ENCODE measurements at places on chromosomes 5 and 9. TPM values are rescaled to one million over a fixed set of nuclear protein-coding genes. Genes with fewer than 3 reads are reported as not detected.
A peak's percentile ranks its signal among the peaks of the same experiment; 100 is the strongest.

SPINK1 gene
- total RNA-seq: not detected

FBLL1 gene
- not detected for total RNA-seq

DDX4 gene
- total RNA-seq: not detected

DNA sequence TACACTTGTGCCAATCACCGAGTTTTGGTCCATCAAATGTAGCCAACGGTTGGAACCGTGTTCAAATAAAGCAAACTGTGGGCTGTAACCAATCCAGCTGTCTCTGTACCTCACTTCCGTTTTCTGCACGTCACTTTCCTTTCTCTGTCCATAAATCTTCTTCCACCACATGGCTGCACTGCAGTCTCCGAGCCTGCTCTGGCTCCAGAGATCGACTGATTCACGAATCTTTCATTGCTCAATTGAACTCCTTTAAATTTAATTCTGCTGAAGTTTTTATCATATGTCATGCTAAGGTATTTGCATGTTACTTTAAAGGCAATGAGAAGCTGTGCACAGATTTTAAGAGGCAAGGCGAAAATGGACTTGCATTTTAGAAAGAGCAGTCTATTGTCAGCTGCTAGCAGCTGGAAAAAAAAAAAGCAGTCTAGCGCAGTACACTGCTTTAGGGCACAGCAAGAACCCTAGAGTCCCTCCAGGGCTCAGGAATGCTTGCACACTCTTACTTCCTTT, 13.2 kb downstream of the TTC39B start:
- H3K36me3 ChIP-seq: peaks cover 51% of the 10 kb centered on the region
- H3K4me1 ChIP-seq: peaks cover 64% of the 10 kb centered on the region
- H3K27me3 ChIP-seq: no peaks in the 10 kb centered on the region
- peak overlapping the region; percentile 95 for H3K27ac ChIP-seq
- H3K4me3 ChIP-seq: peak overlapping the region; percentile 70

DNA sequence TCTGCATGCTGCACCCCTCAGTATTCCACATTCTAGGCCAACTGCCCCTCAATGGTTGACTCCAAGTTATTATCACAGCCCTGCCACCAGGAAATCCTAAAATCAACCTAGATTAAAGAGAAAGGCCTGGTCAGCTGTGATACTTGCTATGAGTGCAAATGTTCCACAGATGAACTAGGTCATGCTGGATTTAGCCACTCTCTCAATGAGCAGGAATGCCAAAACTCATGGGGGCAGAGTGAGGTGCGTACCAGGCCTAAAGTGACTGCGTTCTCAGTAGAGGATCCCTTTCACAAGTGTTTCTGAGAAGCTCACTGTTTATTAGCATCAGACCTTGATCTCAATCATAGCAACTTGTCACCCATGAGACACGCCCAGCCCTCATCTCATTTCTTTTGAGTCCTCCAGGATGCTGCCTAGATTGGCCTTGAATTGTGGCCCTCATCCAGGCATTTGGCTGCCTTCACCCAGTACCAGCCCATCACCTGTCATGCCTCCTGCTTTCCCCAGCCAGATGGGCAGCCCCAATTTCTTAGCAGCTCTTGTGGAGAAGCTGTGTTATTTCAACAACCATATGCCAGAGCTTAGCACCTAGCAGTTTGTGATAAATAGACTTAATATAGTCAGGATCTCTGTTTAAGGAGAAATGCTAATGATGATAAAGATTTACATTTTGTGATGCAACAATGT, 383.9 kb downstream of the CTNND2 start:
- DNase-seq: no peak
- no peaks in the 10 kb centered on the region for H3K27me3 ChIP-seq
- no peaks in the 10 kb centered on the region for H3K36me3 ChIP-seq
- no peak overlapping the region for H3K4me3 ChIP-seq
- no peaks in the 10 kb centered on the region for H3K4me1 ChIP-seq

DNA sequence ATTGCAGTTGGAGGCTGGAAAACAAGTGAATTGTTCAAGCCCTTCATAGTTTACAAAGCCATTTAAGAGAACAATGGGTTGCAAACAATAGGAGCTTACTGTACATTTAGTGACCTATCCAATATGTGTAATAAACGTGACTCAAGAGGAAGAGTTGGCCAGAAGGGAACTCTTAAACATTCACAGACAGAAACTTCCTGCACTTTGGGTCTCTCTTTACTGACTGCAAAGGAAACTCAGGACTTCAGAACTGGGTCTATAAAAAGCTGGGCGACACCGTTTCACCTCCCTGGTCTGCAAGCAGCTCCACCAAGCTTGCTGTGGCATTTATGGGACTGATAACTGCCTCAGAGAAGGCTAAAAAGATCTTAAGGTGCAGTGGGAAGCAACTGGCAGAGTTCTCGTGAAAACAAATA, 48.7 kb upstream of the SPATA31D4 start:
- no peaks in the 10 kb centered on the region for H3K27me3 ChIP-seq
- no peaks in the 10 kb centered on the region for H3K36me3 ChIP-seq
- H3K27ac ChIP-seq: no peak overlapping the region

DNA sequence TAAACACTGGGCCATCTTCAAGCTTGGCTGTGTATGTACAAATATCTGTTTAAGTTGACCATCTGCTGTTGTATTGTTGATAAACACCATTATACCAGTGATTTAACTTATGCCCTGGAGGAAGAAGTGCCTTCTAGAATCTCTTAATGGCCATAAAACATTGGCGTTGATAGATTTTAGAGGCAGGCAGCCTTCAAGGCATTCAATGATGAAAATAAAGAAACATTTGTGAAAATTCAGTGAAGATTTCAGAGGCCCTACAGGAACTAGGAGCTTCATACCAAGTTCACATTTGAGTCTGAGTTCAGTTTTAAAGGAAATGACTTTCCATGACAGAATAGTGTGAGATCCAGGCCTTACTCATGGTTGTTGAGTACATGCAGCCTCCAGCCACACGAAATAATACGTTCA, 52.2 kb downstream of the MAP1B start:
- no peaks in the 10 kb centered on the region for H3K4me1 ChIP-seq
- H3K27ac ChIP-seq: no peak overlapping the region
- no peak for DNase-seq
- peaks cover 26% of the 10 kb centered on the region for H3K27me3 ChIP-seq
- no peak overlapping the region for H3K4me3 ChIP-seq

DNA sequence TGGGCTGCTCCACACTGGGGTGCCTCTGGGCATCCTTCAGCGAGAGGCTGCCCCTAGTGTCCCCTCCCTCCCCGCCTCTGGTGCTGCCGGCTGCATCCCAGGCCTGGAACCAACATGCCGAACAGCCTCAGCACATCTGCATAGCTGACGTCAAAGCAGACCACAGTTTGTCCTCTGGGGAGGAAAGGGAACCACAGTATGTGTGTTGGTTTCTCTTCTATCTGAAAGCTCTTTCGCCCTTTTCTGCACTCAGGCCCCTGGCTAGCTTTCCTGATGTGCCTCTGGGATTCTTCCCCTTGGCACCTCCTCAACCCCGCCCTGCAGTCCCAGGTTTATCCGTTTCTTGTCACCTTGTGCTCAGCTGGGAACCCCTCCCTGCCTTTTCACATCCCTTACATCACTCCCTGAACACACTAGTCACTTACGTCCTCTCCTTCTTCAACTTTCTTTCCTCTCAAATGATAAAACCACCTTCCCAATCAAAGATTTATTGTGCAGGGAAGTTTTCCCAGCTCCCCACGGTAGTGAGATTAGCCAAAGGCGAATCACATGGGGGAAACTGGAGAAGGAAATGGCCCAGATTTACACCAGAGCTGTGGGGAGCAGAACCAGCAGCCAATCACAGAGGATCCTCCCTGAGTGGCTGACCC, 35.5 kb upstream of the B4GALT1 start:
- H3K27me3 ChIP-seq: no peaks in the 10 kb centered on the region
- peak overlapping the region; percentile 12 for H3K4me3 ChIP-seq
- peak overlapping the region; percentile 7 for H3K27ac ChIP-seq
- H3K4me1 ChIP-seq: peaks cover 9% of the 10 kb centered on the region

DNA sequence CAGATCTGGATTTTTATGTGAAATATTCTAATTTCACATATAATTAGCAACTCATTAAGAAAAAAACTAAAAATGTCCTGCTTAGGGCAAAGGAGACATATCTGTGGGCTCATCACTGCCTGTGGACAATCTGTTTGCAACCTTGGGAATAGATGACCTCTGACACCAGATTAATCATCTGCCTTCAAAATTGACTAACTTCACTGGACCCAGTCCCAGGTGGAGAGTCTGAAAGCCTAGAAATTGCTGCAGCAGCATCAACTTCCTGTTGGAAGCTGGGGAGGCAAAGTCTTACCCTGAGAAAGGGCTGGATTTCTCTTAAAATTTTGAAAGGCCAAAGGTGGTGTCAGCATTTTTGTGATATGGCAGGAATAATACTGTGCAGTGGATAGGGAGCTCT, 76.3 kb upstream of the TNC start:
- peaks cover 2% of the 10 kb centered on the region for H3K36me3 ChIP-seq
- peaks cover 43% of the 10 kb centered on the region for H3K27me3 ChIP-seq
- no peak for DNase-seq
- no peak overlapping the region for H3K4me3 ChIP-seq

GRCh38 chr5:126544087-126544740, 50.8 kb downstream of the ALDH7A1 start:
- DNase-seq: peak; percentile 15
- H3K4me1 ChIP-seq: no peaks in the 10 kb centered on the region
- H3K27ac ChIP-seq: no peak overlapping the region
- H3K4me3 ChIP-seq: no peak overlapping the region

DNA sequence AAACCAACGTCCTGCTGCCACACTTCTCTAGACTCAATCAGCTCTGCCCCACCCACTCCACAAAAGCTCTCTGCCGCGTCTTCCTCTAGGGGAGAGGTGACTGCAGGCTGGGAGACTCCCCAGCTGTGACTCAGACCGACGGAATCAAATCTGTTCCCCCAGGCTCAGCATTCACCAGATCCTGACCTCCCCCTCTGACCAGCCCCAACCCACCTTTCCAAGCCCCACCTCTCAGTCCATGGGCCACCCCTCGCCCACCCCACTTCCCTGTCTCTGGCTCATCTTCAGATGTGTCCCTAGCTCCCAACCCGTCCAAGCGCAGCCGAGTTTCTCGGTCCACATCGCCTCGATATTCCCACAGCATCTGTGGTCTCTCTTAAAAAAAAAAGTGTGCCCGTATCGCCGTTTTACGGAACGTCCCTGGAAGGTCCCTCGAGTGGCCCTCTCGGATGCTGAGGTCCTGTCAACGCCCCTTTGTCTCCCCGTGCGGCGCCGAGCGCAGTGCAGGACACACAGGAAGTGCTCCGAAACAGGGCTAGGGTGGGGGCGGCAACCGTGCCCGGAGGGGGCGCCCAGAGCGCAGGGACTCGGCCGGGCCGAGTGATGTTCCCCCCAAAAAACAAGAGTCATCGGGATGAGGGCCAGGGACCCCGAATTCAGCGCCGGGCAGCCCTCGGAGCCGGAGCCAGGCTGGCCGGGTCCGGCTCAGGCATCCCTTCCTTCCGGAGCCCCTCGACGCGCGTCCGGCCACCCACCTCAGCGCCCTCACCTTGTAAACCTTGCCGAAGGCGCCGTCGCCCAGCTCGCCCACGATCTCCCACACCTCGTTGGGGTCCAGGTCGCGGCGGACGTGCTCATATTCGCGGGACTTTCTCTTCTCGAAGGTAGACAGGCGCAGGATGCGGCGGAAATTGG, 649 bp downstream of the STK10 start:
- peak overlapping the region; percentile 96 for H3K4me3 ChIP-seq
- H3K4me1 ChIP-seq: peaks cover 38% of the 10 kb centered on the region
- H3K27me3 ChIP-seq: no peaks in the 10 kb centered on the region

- H3K27me3 ChIP-seq: no peaks in the 10 kb centered on the region
- no peaks in the 10 kb centered on the region for H3K36me3 ChIP-seq
- no peaks in the 10 kb centered on the region for H3K4me1 ChIP-seq
- no peak overlapping the region for H3K27ac ChIP-seq
These were observed 201.9 kb upstream of the ISL1 start for GRCh38 chr5:51181208-51181894.

GRCh38 chr5:92514896-92515295, 1066.1 kb downstream of the NR2F1-AS1 start:
- no peak overlapping the region for H3K27ac ChIP-seq
- H3K27me3 ChIP-seq: no peaks in the 10 kb centered on the region
- no peaks in the 10 kb centered on the region for H3K4me1 ChIP-seq
- no peaks in the 10 kb centered on the region for H3K36me3 ChIP-seq
- DNase-seq: no peak

DNA sequence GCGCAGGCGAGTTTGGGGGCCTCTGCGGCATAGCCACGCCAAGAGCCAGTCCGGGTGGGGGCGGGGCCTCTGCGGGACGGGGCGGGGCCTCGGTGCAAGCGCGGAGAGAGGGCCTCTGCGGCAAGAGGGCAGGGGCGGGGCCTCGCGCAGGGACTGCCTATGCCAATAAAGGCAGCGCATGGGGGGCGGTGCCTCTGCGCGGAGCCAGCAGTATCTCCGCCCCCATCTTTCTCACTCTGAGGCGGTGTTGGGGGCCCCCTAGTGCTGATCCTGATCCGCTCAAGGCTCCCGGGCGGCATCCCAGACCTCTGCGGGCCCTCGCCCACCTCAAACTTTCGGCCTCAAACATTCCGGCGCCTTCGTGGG, 9.2 kb upstream of the GPRIN1 start:
- H3K36me3 ChIP-seq: no peaks in the 10 kb centered on the region
- DNase-seq: peak; percentile 90
- H3K4me1 ChIP-seq: peaks cover 8% of the 10 kb centered on the region

DNA sequence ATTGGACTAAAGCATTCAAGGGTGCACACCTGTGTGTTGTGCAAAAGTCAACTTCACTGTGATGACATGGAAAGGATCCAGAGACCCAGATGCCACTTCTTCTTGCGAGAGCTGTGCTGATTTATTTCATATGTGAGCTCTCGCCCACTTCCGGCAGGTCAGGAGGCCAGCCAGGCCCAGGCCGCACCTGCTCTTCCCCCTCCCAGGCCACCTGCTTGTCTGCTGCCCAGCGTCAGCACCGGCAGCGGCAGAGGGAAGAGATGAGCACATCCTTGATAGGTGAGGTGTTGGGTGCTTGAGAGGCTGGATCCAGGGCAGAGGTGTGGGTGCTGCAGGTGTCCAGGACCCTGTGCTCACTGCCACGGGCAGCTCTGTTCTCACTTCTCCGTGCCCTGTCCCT, 242.9 kb downstream of the FANCC start:
- H3K4me3 ChIP-seq: no peak overlapping the region
- H3K36me3 ChIP-seq: no peaks in the 10 kb centered on the region
- no peak for DNase-seq
- H3K27me3 ChIP-seq: no peaks in the 10 kb centered on the region
- H3K4me1 ChIP-seq: no peaks in the 10 kb centered on the region

GRCh38 chr9:15420796-15421195, 1.9 kb upstream of the SNAPC3 start:
- peaks cover 5% of the 10 kb centered on the region for H3K27me3 ChIP-seq
- H3K4me1 ChIP-seq: peaks cover 23% of the 10 kb centered on the region
- no peak for DNase-seq
- H3K4me3 ChIP-seq: no peak overlapping the region
- H3K36me3 ChIP-seq: peaks cover 12% of the 10 kb centered on the region

DNA sequence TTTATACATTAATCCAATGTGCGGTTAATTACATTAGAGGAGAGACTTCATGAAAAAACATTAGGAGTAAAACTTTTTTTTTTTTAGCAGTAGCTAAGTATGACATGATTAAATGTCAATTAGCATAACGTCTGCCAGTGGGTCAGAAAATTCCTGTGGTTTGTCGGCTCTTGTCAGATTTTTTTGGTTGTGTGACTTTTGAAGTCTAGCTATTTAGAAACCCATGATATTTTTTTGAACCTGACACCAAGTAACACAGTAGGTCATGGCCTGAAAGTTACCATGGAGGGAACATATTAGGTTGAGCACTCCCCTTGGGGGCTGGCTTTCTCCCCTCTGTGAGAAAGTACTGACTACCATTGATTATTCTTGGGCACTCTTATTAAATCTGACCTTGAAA, 84.8 kb upstream of the ALDH1A1 start:
- H3K4me1 ChIP-seq: no peaks in the 10 kb centered on the region
- H3K27ac ChIP-seq: no peak overlapping the region
- no peaks in the 10 kb centered on the region for H3K36me3 ChIP-seq
- no peak overlapping the region for H3K4me3 ChIP-seq
- peaks cover 7% of the 10 kb centered on the region for H3K27me3 ChIP-seq

Measured in activated naive CD8-positive, alpha-beta T cell treated with anti-CD3 and anti-CD28 coated beads for 36 hours (primary cell).